ENCODE measurements at places on chromosomes 12 and 14.

GRCh38 chr12:2583642-2584401 is 210.9 kb upstream of the FKBP4 start:
- DNase-seq = no peak

DNA sequence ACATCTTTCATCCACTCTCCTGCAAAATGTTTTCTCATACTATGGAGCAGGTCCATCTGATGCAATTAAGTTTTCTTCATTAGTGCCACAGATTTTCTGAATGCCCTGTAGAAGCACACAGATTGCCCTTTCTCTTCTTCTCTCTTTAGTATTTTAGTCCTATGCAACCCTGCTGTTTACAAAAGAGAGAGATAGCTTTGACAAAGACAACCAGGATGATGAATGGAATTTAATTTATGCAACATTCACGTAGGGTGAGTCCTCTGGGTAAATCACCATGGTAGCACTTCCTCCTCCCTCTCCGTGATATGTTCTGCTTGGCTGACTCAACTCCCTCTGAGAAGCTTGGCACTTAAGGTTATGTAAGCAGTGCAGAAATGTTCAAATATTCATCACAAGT is 400.9 kb upstream of the PDE3A start:
- peak; percentile 5 for DNase-seq

DNA sequence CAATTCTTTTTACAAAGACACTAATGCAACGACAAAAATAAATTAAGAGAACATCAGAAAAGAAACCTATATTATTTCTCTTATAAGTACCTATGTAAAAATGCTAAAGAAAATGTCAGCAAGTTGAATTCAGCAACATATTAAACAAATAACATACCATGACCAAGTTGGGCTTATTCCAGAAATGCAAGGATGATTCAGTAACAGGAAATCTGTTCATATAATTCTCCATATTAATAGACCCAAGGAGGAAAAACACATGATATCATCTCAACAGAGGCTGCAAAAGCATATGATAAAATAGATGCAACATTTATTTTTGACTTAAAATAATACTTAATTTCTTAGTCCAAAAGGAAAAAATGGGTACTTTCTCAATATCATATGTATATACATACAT is 25.1 kb upstream of the GPHB5 start:
- no peak for DNase-seq

DNA sequence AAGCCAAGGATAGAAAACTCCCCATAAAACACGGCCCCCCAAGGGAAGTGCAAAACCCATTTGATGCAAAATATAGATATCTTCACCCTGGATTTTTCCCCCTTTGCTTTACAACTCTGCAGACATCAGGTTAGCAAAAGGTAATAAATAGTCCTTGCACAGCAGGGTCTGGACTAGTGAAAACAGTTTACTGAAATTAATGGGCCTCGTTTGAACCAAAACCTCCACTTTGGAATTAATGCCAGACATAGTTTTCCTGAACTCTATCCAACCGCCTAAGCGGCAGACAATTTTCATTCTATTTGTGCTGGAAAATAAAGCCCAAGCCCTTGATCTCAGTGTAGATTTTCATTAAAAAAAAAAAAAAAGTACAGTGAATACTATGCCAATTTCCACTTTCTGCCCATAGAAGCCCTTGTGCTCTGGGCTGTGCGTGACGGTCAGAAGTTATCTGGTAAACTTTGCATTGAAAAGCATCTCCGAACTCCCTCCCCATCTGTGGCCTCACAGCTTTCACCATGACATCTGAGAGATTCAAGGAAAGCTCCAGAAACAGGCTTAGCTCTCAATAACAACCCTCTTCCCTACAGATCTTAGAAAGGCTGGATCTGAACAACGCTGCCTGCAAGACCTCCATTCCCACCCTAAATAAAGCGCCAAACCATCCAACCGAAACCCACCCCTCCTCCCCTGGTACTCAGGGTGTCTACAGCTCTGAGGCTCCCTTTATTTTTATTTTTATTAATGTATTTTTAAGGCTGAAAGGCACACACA is 11.0 kb upstream of the IRF2BPL start:
- DNase-seq = no peak

- no peak for DNase-seq
Observed at GRCh38 chr14:101808020-101808641, 46.6 kb downstream of the PPP2R5C start.

GRCh38 chr14:96274543-96274942 is 18.5 kb downstream of the BDKRB1 start:
- peak; percentile 31 for DNase-seq

- DNase-seq = no peak
Observed at GRCh38 chr12:102527171-102527720, 46.9 kb upstream of the IGF1 start.

- no peak for DNase-seq
Observed at GRCh38 chr12:108855284-108856169, 1.9 kb downstream of the SSH1 start.

DNA sequence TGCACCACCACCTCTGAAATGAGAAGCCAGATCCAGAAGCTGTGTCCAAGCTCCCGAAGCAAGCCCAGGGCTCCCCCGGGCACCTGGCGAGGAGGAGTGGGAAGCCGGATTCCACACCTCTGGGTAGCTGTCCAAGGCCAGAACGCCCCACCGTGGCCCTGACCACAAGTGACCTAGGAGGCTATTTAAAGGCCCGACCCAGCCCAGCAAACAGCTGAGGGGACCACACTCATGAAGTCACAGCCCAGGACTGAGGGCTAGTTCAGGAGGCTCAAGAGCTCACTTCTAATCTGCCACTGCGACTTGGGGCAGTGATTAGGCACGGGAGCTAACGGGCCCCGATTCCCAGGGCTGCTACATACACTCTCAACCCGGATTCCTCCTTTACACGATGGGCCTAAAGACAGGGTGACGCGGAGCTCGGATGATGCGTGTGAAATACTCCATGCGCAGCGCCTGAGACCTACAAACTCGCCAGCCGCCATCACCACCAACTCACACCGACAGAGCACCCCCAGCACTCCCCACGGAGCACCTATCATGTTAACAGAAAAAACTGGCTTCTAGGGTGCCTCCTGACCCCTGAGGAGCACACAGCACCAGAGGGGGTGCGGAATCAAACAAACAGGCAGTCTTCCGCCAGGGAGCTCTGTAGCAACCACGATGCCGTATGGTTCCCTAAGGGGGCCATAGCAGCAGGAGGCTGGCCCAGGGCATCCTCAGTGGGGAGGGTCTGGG is 84.0 kb upstream of the GPR68 start:
- no peak for DNase-seq
